ENCODE measurements at places on chromosomes 16 and 17.

GRCh38 chr16:71353736-71354135 is 4.8 kb upstream of the CALB2 start:
- peak; percentile 62 for DNase-seq

- no peak for DNase-seq
Measured at GRCh38 chr16:3998793-3999478, 117.3 kb downstream of the ADCY9 start.

GRCh38 chr16:69494991-69495392 is 70.6 kb downstream of the CYB5B start:
- peak; percentile 63 for DNase-seq

- no peak for DNase-seq
Measured at GRCh38 chr17:11340803-11341202, 99.8 kb downstream of the SHISA6 start.

- no peak for DNase-seq
Measured at GRCh38 chr17:81544281-81544974, 7.7 kb downstream of the FAAP100 start.

DNA sequence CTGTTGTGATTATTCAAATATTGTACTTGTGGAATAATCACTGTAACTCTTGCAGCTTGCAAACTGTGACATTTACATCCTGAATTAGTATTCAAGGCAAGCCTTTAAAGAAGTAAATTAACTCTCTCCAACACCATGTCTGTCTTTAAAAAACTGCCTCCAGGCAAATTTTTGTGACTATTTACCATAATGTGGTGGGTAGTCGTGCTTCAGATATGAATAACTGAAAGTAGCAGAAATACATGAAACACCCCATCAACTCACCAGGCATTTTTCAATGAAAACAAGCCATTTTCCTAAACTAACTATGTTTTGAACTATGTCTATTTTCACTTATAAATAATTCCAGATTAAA is 217.4 kb upstream of the PSMD7 start:
- DNase-seq = no peak

- DNase-seq = no peak
Measured at GRCh38 chr16:5062051-5062450, 3.7 kb downstream of the C16orf89 start.

- no peak for DNase-seq
Measured at GRCh38 chr16:29910819-29911675, 10.8 kb downstream of the ASPHD1 start.

DNA sequence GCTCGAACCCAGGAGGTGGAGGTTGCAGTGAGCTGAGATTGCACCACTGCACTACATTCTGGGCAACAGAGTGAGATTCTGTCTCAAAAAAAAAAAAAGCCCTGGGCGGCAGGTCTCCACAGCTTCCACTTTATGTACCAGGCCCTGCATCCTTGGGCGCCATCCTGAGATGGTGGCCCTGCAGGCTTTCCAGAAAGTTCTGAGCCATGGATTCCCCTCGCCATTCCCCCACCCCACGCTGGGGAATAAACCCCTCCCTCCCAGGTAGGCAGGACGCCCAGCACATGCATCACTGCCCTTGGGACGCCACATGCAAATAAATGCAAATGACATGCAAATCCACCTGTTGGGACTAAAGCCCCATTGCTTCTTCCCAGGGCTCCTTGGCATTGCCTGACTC is 13.8 kb upstream of the ZNF469 start:
- no peak for DNase-seq

Measured in cerebellar cortex (tissue), 1 donor.